ENCODE measurements at places on chromosomes 12 and 14.

DNA sequence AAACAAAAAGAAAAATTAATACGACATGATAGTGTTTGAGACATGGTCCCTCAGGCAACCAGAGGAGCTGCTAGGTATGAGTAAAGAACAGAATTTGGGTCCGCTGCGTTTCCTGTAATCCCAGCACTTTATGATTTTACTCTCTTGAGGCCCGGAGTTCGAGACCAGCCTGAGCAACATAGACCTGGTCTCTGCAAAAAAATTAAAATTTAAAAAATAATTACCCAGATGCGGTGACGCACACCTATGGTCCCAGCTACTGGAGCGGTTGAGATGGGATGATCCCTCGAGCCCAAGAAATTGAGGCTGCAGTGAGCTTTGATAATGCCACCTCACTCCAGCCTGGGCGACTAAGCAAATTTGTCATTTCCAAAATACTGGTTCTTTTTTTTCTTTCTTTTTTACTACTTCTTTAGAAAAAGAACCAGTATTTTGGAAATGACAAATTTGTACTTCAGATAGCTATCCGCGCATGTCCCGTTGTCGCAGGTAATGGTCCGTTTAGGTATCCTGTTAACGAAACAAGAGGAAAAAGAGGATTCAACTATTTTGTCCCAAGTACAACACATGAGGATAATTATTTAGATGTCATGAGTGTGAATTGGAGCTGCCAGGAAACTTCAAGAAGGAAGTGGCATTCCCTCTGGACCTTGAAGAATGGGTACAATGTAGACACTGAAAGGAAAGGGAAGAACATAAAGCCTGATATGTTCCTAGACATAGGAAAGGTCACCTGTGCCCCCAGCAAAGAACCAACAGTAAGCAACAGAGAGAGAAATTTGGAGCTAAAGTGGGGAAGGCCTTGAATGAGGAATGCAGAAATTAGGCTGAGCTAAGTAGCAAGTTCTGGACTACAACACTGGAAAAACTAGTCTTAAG lies 1.2 kb upstream of the HECTD1 start:
- no peak for DNase-seq

DNA sequence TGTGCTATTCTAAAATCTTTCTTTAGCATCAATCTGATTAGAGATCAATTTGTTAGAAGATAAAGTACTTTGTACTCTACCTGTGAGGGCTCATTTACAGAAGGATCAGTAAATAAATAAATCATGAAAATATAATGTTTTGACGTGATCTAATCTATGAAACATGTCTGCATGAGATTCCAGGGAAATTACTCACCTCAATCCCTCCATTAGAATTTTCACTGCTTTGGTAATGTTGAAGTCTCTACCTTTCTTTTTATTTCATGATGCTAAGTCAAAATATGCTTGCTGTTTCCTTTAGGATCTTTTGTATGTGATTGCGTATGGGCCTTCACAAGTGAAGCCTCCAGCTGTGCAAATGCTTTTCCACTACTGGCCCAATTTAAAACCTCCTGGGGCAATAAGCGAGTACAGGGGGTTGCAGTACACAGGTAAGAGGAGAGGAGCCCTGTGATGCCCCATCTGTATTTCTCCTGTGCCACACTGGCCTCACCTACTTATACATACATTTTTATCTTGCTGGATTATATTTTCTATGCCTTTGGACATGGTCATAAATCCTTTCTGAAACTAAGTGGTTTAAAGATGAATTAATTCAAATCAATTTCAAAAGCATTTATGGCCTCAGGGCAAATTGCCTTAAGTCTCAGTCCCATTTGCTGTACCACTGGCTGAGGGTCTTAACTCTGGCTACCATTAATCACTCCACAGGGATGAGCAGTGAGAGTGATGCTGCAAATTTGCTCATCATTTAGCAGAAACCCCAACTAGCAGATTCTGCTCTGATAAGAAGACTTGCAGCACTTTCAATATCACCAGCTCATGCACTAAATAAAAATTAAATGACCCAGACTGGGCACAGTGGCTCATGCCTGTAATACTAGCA lies 66.4 kb downstream of the UNC79 start:
- DNase-seq, result no peak

DNA sequence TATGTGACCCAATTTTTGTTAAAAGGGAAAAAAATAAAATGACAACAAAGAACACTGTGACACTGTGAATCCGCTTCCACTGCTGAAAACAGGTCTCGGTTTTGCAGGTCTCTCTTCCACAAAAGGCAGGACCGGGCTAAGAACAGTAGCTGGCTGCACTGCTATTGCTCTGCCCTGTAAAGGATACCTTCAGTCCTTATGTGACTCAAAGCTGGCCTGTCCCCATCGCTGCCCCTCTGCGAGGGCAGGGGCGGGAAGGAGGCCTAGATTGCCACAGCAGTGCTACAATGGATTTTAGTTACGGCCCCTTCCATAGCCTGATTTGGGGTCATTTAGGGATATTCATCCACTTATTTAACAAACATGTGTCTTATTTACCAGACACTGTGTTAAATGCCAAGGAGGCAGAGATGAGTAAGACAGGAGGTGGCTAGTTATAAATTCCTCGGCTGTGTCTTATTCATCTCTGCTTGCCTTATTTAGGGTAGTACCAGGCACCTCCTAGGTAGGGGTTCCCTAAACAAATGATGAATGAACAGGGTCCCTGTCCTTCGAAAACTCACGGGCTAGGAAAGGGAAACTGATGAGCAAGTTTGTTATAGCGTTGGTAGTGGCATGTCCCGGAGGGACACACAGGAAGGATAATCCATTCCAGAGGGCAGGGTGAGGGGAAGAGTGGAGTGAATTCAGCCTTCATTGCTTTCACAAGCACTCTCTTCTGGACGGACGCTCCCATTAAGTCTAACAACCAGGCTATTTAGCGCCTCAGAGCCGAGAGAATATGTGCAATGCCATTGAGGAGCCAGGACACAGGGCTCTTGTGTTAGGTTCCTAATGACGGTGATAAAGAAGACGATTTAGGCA lies 73.3 kb downstream of the EID3 start:
- DNase-seq, result no peak

- DNase-seq, result peak; percentile 34
Measured at GRCh38 chr14:30620178-30620577, 1.9 kb upstream of the SCFD1 start.

- no peak for DNase-seq
Measured at GRCh38 chr12:101612160-101612916, 17.6 kb downstream of the MYBPC1 start.

DNA sequence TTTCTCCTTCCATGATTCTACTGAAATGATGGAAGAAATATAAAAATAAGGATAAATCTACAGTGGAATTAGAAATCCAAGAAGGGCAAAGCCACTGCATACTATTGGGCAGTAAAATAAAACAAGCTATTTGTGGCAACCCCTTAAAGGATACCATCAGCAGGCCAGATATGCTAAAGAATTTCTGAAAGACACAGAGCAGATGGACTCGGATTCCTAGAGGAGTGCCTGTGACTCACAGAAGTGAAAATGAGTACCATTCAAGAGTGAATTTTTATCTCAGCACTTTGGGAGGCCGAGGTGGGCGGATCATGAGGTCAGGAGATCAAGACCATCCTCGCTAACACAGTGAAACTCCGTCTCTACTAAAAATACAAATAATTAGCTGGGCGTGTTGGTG lies 318.1 kb downstream of the LRIG3 start:
- DNase-seq, result no peak

- DNase-seq, result no peak
Measured at GRCh38 chr12:84134797-84135366, 777.7 kb downstream of the SLC6A15 start.

DNA sequence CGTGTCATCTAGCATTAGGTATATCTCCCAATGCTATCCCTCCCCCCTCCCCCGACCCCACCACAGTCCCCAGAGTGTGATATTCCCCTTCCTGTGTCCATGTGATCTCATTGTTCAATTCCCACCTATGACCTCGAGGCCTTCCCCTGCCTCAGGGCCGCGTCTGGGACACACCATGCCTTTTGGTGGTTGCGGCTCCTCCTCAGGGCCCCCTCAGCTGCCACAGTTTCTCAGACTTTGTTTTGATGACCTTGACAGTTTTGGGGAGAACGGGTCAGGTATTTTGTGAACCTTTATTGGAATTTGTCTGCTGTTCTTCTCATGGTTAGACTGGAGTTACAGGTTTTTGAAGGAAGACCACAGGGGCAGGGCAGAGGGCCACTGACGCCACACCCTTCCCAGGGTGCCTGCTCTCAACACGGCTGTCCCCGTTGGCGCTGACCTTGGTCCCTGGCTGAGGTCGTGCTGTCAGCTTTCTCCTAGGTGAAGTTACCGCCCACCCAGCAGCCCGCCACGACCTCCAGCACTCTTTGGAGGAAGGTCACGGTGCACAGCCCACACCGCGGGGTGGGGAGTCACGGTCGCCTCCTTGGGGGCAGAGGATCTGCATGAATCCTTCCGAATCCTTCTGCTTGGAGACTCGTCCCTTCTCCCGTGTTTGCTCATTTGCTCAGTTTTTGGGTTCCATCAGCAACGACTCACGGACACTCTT lies 130.5 kb downstream of the KIF26A start:
- DNase-seq, result no peak

- DNase-seq, result no peak
Measured at GRCh38 chr12:66119229-66119869, 11.2 kb downstream of the LLPH start.

- no peak for DNase-seq
Measured at GRCh38 chr14:30295980-30296379, 263.0 kb upstream of the G2E3 start.

All from AG04449 (cell line).